Stimulated activated CD8-positive, alpha-beta memory T cell treated with anti-CD3 and anti-CD28 coated beads, Interleukin-4, amount 100 ng/mL, for 4 hours (primary cell): ENCODE measurements at places on chromosomes 5 and 9.

GRCh38 chr9:102740578-102740977, 254.6 kb upstream of the CYLC2 start:
- no peak for DNase-seq

DNA sequence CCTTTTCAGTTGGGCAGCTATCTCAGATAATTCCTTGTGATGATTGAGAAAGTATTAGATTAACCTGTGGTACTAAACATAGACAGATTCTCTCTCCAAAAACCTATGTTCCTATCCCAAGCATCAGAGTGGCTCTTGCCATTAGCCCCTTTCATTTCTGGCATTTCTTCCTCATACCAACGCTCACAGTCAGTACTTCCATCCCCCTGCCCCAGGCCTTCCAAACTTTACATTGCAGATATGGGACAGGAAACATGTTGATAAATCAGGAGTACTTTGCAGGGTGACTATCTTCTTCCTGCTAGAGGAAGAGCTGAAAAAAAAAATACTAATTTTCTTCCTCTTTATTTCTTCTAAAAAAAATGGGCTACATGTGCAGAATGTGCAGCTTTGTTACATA, 442.6 kb upstream of the RGMB start:
- no peak for DNase-seq

- no peak for DNase-seq
These were observed 66.8 kb upstream of the RAD23B start for GRCh38 chr9:107216329-107216728.

DNA sequence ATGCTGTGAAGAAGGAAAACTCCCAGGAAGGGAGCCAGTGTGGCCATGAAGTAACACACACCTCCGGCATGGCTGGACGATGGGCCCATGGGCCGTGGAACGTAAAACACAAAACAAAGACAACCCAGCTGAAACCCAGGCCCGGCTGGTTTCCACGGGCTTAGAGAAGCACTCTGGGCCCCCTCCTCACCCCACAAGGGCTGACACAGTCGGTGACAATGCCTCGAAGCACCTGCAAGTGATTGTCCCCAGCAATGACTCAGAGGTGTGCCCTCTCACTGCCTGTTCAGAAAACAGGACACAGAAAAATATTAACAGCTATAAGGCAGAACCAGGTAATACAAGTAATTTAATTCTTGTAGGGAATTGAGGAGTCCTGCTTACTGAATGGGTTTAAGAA, 135.3 kb downstream of the ROR2 start:
- no peak for DNase-seq

DNA sequence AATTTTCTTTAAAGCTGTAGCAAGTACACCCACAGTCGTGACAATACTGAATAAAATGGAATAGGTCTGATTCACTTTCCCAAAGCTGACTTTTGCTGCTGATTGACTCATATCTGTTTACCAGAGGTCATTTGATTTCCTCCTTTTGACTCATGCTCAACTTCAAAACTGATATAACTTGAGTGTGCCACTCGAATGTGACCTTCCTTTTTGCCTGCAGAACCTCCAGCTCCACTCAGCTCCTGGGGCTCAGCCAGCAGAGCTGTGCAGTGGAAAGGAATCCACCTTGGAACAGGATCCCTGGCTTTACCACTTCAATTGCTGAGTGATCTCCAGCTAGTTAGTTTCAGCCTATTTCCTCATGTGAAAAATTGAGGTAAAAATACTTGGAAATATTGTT, 84.1 kb downstream of the FEM1C start:
- no peak for DNase-seq

DNA sequence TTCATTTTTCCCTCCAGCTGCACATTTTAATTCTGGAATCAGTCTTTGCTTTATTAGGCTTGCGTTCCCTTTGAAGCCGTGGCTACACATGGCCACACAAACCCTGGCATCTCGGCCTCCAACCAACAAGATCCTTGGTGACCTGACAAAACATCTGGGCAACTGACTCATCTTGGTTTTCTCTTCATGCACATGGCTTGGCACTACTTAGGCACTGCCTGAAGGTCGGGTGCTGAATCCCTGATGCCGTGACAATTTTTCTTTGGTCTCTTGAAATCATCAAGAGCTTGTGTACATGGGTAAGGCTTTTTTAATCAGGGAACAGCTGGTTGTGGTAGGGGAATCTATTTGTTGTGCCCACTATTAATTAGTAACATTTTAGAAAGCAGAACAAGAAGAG, 16.0 kb upstream of the PAPPA start:
- DNase-seq = no peak

DNA sequence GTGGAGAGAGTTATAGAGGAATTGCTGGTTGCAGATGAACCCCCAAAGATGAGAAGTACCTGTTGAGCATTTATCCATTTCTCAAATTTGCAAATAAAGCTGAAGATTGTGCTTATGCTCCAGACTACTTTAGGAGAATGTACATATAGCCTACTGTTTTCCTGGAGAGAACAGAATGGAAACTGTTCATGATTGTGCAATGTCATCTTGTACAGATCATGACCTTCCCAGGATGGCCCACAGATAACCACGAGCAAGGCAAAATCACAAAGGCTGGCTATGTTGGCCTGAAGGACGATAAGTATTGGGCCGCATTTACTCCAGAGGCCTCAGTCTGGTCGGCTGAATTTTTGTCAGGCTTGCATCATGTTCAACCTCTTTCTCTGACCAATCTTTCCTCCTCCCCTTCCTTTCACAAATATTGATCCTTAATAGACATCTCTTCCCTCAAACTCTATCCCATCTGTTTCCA, 28.5 kb upstream of the RICTOR start:
- no peak for DNase-seq

GRCh38 chr5:92890841-92891244, 690.2 kb downstream of the NR2F1-AS1 start:
- DNase-seq = no peak

DNA sequence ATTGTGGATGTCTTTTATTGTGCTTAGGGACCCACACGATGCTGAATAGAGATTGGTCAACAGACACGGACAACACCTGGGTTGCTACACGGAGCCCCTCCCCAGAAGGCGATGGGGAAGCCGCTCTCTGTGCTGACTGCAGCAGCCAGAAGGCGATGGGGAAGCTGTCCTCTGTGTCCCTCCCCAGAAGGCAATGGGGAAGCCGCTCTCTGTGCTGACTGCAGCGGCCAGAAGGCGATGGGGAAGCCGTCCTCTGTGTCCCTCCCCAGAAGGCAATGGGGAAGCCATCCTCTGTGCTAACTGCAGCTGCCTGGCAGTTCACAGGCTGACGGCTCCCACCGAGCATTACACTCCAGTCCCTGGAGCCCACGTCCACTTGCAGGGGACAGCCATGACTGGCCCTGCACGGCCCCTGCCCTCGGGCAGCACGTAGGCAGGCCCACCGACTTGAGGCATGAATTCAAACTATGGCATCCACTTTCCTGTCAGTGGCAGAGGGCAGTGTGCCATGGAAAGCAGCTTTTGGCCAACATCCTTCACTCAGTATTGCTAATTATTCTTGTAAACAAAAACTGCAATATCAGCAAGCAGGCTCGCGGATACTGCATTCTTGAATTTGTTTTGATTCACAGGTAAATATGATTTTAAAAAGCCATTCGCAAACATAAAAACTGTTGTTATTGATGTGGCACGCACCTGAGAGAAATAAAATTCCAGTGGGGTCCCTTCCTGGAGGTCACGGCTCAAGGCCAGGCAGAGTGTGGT, 48.1 kb upstream of the CLPTM1L start:
- no peak for DNase-seq

GRCh38 chr9:81530846-81531245, 158.5 kb downstream of the TLE1 start:
- no peak for DNase-seq

GRCh38 chr5:67887748-67888161, 327.8 kb upstream of the PIK3R1 start:
- DNase-seq = no peak

DNA sequence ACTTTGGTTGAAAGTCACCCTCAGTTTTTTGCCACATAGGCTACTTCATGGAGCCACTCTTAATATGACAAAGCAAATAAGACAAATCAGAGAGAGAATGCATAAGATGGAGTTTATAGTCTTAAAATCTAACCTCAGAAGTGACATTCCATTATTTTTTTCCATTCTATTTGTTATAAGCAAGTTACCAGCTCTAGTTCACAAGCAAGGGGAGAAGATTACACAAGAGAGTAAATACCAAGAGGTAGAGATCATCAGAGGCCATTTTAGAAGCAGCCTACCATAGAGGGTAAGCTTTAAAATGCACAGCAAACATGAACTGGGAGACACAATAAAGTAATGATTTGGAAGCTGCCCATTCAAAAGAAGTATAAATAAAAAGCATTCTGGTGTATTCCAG, 651.3 kb upstream of the MEF2C start:
- DNase-seq = no peak

- no peak for DNase-seq
These were observed 445.8 kb upstream of the RIOK2 start for GRCh38 chr5:97628807-97629206.
